ENCODE measurements at places on chromosomes 4 and X.

- ATAC-seq, result no peak
Measured at GRCh38 chr4:115945026-115945425, 831.6 kb upstream of the NDST4 start.

DNA sequence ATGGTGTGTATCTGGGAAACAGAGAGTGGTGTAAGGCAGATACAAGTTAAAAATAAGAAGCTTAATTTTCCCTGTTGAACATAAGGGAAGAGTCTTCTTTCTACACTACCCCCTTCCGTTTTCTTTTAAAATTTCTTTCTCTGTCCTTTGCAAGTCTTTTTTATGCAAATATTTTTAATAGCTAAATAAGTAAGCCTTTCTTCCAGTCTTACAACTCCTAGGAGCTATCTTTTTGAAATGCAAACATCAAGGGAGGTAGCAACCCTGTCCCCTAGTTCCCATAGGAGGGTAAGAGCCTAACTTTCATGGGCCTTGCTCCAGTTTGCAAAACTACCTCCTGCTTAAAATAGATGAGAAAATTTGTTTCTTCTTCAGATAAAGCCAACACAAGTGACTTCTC, 121.5 kb downstream of the MBNL3 start:
- no peak for ATAC-seq

- ATAC-seq, result no peak
Measured at GRCh38 chrX:65674204-65674893, 6.9 kb downstream of the MSN start.

DNA sequence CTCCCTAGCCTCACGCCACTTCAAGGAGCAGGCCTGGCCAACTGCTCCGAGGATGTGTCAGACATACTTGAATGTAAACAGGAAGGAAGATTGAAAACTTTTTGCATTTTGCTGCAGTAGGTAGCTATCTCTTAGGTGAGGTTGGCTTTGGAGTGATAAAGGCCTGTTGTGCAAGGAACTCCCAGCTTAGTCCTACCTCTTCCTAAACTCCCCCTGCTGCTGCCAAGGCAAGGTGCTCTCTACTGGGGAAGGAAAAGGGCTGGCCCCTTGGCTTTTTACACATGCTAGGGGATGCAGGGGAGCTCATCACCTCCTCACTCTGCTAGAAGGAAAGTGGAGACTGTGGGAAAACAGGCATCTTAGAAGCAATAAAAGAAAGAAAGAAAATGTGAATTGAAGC, 10.7 kb upstream of the BRS3 start:
- 0 out of 3 replicates have a peak, but pooled peaks have one; percentile 34 for ATAC-seq

DNA sequence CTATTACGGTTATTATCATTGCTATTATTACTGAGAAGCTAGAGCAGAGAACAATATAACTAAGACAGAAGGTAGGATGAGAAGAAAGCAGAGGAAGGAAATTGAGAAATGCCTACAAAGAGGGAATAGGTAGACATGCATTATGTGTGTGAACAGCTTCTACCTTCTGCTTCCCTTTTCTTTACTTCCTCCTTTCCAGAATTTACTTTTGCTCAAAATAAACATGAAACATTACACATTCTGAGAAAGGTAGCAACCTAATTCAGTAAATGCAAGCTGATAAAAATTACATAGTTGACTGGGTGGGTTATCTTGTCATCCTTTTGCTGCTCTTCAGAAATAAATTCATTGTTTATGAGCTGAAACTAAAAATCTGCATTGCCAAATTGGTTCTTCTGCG, 54.6 kb downstream of the AMOT start:
- ATAC-seq, result no peak

DNA sequence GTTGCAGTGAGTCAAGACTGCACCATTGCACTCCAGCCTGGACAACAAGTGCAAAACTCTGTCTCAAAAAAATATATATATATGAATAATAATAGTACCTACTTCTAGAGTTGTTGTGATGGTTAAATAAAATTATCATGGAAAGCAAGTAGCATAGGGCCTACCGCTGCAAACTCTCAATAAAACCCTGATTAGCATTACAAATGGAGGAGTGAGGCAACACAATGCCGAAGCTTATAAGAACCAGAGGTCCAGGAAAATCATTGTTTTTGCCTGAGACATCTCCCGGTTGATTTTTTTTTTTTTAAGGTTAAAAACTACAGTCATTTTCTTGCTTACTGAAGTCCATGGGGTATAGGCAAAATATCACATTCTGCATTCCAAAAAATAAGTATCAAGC, 185.0 kb upstream of the GALNT7 start:
- ATAC-seq, result no peak

- ATAC-seq, result 0 out of 3 replicates have a peak, but pooled peaks have one; percentile 2
Measured at GRCh38 chrX:153779891-153780677, 757 bp upstream of the SRPK3 start.

DNA sequence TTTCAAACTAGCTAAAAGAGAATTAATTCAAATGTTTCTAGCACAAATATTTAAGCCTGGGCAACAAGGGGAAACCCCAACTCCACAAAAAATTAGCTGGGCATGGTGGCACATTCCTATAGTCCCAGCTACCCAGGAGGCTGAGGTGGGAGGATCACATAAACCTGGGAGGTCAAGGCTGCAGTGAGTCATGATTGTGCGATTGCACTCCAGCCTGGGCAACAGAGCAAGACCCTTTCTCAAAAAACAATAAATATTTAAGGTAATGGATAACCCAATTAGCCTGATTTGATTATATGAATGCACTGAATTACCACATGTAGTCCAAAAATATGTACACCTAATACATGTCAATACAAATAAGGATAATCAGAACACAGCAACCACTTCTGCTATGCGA, 14.3 kb downstream of the RCHY1 start:
- ATAC-seq, result no peak

DNA sequence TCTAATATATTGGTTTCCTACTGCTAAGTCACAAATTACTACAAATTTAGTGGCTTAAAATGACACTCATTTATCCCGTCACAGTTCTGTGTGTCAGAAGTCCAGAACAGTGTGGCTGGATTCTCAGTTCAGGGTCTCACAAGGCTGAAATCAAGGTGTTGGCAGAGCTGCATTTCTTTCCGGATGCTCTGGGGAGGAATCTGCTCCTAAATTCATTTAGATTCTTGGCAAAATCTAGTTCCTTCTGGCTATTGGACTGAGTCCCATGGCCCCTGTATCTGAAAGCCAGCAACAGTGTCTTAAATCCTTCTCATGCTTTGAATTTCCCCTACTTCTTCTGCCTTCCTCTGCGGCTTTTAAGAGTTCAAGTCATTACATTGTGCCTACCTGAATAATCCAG, 103.1 kb upstream of the BMP3 start:
- ATAC-seq, result no peak

DNA sequence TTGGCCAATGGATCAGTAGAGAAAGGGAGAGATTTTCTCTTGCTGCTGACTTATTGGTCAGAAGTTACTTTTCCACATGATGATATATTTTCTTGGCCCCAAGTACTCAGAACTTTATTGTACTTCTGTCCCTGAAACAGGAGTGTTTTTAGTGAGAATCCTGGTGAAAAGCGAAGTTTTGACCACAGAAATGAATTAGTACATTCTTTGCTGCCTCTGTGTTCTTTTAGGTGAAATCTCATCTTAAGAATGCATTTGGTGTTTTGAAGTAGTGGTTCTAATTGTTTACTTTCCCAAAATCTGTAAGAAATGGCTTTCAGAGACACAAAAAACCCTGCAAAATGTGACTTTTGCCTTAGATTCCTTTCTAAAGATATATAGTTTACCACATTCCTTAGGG, 240.4 kb downstream of the FRMPD4 start:
- no peak for ATAC-seq

GRCh38 chr4:62226082-62226481, 1026.0 kb downstream of the ADGRL3 start:
- ATAC-seq, result peak; percentile 80

DNA sequence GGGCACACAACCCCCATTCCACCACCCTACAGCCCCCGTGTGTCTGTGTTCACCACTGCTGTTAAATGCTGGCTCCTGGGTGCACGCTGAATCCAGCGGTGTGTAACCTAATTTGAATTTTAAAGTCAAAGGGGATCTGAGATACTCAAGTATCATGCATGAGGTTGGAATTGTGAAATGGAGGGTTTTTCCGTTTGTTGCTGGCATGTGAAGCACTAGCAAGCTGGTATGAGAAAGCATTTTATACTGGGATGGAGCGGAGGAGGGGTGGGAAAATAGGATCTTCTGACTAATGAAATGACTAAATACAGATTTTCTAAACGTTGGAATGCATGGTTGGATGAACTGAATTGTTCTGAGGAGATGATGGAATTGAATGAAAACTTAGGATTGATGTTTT, 36.9 kb upstream of the FAT1 start:
- ATAC-seq, result no peak

GRCh38 chr4:171621646-171622045, 191.6 kb upstream of the GALNTL6 start:
- no peak for ATAC-seq

- no peak for ATAC-seq
Measured at GRCh38 chr4:16939178-16939577, 40.7 kb upstream of the LDB2 start.

- no peak for ATAC-seq
Measured at GRCh38 chr4:158599150-158599549, 72.5 kb downstream of the C4orf46 start.

- ATAC-seq, result peak; percentile 49
Measured at GRCh38 chrX:143664302-143664701, 28.4 kb upstream of the SLITRK4 start.

- ATAC-seq, result no peak
Measured at GRCh38 chrX:109264878-109265277, 217.0 kb downstream of the GUCY2F start.

GRCh38 chr4:22369901-22370562, 145.8 kb downstream of the ADGRA3 start:
- no peak for ATAC-seq

GRCh38 chrX:46965125-46965758, 53.0 kb downstream of the JADE3 start:
- ATAC-seq, result peak; percentile 97

- no peak for ATAC-seq
Measured at GRCh38 chr4:123937581-123937980, 541.0 kb downstream of the SPRY1 start.

DNA sequence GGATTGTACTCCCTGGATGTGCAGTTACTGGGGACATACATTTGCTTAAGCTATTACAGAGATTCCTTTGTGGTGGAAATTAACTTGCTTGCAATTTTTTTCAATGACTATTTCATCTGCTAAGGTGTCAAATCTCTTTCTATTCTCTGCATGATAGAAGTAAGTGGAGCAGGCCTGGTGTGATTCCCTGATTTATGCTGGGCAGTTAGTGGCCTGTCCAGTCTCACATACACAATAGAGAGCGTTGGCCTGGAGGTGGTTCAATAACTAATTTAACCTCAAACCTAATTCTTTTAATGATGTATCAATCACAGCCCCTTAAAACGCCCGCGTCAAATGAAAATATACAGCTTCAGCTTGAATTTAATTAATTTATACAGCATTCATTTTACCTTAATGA, 28.5 kb downstream of the VCX3A start:
- no peak for ATAC-seq

GRCh38 chr4:113435893-113436292, 325.6 kb downstream of the CAMK2D start:
- ATAC-seq, result peak; percentile 83

GRCh38 chrX:110268395-110268794, 49.5 kb downstream of the AMMECR1 start:
- ATAC-seq, result no peak

GRCh38 chr4:175470131-175470530, 341.9 kb downstream of the GPM6A start:
- peak; percentile 68 for ATAC-seq

- no peak for ATAC-seq
Measured at GRCh38 chrX:84336646-84337045, 148.6 kb upstream of the RPS6KA6 start.

DNA sequence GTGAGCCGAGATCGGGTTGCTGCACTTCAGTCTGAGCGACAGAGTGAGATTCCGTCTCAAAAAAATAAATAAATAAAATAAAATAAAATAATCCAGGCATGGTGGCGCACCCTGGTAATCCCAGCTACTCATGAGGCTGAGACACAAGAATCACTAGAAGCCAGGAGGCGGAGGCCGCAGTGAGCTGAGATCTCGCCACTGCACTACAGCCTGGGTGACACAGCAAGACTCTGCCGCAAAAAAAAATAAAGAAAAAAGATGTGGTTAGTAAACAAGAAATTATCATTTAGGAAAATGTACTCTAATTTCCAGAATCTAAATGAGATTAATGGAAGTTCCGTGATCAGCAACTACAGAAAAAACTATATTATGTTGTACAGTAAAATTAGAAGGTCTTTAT, 14.5 kb upstream of the LRBA start:
- no peak for ATAC-seq

GRCh38 chrX:42933187-42933586, 155.2 kb upstream of the PPP1R2C start:
- no peak for ATAC-seq
